ENCODE measurements at places on chromosomes 5 and 9.

- no peak for DNase-seq
Observed at GRCh38 chr5:78787783-78788182, 139.2 kb upstream of the LHFPL2 start.

- no peak for DNase-seq
Observed at GRCh38 chr5:24226479-24226878, 418.3 kb downstream of the CDH10 start.

DNA sequence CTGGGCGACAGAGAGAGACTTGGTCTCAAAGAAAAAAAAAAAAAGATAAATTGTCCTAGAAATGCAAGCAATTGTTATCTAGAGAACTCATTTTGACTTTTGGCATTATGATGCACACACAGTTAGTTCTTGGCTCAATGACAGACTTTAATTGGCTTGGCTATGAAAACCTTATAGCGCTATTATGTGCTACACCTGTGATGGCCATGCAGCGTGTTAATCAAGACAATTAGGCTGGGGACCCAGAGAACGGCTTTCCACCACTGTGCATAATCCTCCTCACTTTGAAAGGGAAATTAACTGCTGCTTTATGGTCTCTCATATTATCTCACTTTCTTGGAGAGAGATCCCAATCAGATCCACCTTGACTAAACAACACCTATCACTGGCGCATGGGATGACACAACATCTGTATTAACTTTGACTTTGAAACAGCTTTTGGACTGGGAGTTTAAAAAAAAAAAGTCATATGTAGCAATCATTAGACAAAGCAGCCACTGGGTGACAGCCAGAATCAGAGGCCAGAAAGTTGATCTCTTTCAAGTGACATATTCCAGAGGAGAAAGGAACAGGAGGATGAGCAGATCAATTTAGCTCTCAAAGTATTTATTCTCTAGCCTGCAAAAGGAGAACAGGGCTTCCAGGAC, 132.5 kb downstream of the PPP2R2B start:
- no peak for DNase-seq

DNA sequence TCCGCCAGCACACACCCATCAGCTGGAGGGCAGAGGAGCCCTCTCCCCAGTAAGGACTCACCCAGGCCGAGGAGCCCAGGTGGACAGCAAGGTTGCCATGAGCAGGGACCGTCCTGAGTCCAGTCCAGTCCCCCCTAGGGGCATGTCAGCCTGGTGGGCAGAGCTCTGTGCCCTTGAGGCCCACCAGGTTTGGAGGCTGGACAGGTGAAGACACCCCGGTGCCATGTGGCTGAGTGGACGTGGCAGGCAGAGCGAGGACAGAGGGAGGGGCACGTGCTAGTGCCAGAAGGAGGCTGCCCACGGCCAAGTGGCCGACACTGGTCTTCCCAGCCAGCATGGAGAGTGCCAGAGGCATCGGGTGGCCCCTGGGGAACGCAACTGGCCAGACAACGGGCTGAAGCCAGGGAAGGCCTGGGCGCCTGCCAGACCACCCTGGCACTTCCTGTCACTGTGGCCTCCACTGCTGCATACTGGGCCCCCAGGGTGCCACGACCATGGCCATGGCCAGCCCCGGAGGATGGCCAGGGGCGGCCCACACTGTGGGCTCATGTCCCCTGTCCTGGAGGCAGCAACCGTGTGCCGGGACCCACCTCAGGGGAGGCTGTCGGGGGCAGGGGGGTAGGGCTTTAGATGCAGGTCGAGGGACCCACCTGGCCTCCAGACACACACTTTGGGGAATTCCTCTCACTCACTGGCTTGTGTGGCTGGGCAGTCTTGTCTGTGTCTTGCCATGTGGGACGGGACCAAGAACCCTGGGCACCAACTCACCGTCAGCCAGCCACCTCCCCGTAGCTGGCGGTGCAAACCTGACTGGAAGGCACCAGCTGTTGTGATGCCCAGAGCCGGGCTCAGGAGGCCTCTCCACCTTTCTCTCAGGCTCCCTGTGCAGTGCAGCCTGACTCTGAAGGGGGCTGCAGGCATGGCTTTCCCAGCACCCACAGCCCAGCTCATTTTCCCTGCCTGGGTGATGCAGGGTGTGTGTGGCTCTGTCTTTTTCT, 42.3 kb upstream of the LPCAT1 start:
- no peak for DNase-seq

- no peak for DNase-seq
Observed at GRCh38 chr5:151204051-151204450, 19.8 kb downstream of the CCDC69 start.

GRCh38 chr9:29039258-29039657, 1466.0 kb upstream of the C9orf72 start:
- DNase-seq, result peak; percentile 18

DNA sequence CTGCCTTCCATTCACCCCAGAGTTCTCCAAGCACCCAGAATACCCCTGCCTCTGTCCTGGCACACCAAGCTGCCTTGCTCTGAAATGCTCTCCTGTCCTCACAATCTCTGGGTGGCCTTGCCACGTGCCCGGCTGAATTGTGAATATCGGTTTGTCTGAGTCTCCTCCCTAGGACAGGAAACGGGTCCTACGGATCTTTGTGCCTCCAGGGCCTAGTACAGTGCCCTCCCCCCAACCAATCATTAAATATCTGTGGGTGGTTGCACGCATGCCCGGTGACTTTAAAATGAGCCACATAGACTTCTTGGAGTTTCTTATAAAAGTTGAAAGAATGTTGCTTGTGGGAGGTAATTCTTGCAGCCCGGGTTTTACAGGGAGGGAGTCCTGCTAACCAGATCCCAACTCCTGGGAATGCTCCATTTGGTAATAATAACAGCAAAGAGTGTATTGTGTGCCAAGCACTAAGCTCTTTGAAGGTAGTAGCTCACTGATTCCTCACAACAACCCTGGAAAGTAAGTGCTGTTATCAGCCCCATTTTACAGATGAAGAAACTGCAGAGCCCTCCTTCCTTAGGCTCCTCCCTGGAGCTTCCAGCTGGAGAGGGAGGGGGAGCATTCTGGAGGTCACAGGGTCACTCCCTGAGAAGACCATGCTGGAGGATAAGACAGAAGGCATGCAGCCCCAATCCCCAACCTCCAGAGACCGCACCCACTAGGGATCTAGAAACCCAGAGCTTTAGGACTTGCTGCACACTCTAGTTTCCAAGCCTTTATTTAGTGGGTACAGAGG, 23.4 kb downstream of the URM1 start:
- no peak for DNase-seq

DNA sequence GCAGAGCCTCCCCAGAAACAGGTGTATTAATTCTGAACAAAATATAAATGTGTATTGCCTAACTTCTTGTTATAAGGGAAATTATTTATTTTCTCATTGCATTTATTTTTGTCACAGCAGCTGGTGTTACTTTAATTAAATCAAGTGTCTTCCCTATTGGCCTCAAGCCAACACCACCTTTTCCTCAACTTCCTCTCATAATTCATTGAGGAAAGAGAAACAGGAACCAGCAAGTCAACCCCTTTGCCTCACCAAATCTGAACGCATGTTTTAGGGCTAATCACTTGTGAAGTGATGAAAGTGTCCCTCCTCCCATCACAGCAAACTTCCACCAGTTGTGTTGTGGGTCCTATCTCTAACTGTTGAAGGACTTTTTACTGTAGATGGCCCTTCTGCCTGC, 73.1 kb downstream of the DIRAS2 start:
- DNase-seq, result no peak

DNA sequence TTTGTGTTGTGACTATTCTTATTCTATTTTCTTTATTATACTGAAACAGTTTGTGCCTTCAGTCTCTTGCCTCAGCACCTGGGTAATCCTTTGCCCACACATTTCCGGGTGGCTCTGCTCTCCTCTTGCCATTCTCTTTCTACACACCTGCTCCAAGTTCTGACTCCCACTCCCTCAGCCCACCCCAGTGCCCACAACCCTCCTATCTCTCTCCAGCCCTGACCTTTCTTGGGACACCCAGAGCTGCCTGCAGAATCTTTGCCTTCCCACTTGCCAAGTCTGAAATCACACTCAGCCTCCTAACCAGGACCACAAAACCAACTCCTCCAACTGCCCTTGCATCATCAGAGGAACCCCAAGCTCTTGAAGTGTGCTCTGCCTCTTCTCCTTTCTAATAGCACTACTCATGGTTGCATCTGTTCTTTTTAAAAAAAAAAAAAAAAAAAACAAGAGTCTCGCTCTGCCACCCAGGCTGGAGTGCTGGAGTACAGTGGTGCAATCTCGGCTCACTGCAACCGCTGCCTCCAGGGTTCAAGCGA, 4.1 kb downstream of the SWI5 start:
- no peak for DNase-seq

GRCh38 chr9:15274425-15274824, 32.6 kb downstream of the TTC39B start:
- no peak for DNase-seq

GRCh38 chr5:33843579-33843978, 48.2 kb downstream of the ADAMTS12 start:
- DNase-seq, result no peak

GRCh38 chr5:171542525-171543140, 123.2 kb downstream of the FGF18 start:
- DNase-seq, result no peak

DNA sequence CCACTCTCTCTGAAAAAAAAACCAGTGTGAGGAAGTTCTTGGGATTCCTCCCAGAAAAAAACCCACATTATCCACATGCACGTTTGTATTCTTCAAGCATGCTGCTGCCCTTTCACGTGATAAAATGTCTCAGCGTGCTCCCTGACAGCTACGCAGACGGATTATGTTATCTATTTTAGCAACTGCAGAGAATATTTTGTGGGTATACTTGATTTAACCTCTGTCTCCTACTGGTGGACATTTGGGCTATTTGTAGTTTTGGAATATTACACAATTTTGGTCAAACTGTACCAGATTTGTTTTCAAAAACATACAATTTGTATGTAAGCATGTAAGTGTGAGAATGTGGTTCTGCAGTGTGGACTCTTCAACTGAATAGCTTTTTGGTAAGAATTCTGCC, 10.7 kb downstream of the PRRC2B start:
- peak; percentile 57 for DNase-seq

DNA sequence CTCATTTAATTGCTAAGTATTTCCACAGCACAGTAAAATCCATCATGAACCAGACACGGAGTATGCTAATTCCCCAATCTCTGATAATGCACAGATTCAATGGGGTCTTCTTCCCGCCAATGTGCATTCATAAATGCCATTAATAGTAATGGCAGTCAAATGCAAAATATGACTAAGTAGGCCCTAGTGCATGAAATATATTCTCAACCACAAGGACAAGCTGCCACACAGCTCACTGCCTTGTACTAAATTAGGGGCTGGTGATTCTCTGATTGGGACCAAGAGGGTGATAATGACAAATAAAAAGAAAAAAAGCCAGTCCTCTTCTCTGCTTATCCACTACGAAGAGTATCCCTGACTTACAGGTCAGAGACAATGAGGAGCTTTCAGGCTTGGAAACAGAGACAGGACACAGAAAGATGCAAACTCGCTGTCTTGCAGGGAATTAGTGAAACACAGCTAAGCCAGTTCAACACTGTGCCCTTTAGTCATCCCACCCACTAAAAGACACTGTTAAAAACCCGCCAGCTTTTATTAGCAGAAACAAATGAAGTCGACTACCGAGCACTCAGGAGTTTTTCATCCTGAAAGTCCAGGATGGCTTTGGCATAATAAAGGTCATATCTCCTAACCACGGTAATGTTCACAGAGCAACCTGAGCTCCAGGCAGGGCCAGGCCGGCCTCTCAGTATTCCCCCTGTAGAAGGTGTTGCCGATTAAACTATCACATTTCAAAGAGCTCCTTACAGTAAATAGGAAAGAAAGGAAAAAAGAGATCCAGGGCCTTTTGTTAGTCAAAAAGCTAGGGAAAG, 148.1 kb downstream of the EBF1 start:
- no peak for DNase-seq

DNA sequence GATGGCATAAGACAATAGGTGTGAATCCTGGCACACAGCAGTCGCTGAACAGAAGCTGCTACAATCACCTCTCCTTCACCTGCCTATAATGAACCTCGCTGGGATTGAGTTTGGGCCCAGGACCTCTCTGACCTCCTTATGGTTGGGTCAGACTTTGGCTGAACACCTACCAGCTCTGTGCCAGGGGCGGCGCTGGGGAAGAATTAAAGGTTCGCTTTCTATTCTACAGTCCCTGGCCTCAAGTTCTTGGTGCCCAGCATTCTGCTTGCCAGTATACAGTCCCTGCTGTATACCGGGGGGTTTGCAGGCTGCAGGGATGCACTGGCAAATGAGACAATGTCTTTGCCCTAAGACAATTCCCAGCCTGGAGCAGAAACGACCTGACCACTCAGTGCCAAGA, 895 bp upstream of the STRBP start:
- DNase-seq, result no peak

- DNase-seq, result no peak
Observed at GRCh38 chr5:176853151-176853778, 42.9 kb downstream of the UNC5A start.

DNA sequence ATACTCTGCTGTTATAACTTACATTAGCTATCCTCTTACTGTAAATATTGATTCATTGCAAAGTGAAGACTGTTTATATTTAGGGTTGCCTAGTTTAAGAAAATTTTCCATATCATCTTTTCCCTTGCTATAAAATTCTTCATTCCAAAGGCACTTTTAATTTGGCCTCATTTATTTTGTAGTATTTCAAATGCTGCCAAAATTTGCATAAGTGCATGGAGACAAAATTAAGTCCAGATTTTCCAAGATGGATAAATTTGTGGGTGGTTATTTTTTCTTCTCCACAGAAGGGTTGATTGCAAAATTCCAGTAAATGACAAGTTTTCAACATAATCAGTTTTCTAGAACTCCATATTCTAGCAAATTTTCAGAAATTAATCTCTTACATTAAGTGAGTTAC, 141.5 kb upstream of the MTAP start:
- DNase-seq, result no peak

DNA sequence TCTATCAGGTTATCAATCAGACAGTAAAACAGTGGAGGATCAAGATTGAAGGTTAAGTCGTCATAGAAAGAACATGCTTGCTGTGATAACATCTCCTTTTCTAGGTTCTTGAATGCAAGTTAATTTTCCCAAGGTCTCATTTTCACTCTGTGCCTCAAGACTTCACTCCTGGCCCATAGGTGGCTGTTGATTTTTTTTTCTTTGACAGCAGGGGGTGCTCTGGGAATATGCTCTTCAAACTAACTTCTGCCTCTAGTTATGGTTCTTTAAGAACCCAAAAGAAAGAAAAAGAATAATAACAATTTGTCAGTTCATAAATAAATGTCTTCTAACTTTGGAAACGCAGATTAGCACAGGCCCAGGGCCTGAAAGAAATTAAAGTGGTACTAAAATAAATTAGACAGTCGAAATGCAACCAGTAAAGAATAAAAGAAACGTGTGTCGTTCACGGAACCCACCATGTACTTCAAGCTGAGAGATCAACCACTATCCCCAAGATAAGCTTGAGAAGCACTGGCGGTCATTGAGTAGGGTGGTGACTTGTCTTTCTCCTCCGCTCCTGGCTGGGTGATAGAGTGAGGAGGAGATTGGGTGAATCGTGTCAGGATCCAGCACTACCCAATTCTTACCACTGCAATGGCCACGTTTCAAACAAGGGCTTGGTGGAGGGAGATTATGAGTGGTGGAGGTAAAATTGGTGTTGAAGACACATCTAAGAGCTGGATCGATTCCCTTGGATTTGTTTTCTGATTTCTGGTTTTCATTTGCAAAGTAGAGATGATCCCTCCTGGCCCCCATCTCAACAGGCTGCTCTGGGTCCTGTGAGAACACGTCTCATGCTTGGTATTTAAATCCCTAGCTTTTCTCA, 93.4 kb upstream of the IRX4 start:
- no peak for DNase-seq

GRCh38 chr5:169336242-169336641, 35.3 kb upstream of the SLIT3 start:
- no peak for DNase-seq
